ENCODE measurements at places on chromosomes 12 and 14.

DNA sequence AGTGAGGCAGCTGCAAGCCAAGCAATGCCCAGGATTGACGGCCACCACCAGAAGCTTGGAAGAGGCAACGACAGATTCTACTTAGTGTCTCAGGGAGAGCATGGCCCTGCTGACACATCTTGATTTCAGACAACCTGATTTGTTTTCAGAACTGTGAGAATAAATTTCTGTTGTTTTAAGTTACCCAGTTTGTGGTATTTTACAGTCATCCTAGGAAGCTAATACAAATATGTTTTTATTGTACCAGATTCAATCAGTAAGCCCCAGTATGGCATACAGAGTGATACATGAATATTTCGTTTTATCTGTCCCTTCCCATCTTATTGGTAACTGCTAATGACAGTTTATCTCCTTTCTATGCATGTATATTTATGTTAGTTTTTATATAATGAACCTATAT is 62.3 kb downstream of the SAMD4A start:
- no peak for DNase-seq

DNA sequence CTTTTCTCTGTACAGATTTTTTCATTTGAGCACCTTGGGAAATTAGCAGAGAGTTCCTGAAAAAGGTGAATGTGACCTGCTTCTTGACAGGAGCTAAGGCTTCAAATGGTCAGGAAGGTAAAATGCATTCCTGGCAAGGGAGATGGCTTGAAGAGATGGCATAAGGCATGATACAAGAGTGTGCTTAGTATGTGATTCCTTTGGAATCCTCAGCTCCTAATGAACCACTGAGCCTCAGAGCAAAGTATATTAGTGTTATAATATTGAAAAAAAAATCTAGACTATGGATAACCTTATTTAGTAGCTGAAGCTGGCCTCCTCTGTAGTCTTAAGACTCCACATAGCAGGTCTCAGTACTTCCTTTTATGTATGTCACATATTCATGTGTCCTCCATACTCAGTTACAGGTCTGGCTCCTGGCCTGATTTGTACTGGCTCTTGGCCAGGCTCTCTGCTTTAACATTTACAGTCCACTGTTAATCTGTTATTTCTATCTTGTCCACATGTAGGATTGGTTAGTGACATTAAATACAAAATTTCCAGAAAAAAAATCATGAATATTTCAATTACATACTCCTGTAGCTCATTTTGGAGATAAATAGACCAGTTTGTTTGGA is 17.9 kb downstream of the TOGARAM1 start:
- DNase-seq, result no peak

GRCh38 chr12:69007855-69008351 is 74.9 kb upstream of the CPM start:
- DNase-seq, result no peak

GRCh38 chr12:5966486-5967095 is 21.5 kb upstream of the ANO2 start:
- no peak for DNase-seq

DNA sequence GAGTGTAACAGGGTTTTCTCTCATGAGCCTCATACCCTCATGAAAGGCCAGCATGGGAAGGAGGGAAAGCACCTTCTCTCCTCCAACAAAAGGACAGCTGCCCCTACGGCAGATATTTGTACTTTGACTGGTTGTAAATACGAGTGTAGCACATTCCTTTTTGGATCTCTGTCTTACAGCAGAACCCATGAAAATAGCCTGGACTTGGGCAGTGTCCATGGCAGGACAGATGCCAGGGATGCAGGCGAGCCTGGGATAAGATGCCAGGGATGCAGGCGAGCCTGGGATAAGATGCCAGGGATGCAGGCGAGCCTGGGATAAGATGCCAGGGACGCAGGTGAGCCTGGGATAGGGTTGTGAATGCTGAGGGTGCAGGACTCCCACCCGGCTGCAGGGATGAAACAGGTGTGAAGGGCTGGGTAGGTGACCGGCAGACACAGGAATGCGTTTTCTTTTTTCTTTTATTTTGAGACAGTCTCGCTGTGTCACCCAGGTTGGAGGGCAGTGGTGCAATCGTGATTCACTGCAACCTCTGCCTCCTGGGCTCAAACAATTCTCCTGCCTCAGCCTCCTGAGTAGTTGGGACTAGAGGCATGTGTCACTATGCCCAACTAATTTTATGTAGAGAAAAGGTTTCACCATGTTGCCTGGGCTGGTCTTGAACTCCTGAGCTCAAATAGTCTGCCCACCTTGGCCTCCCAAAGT is 120.0 kb downstream of the BEGAIN start:
- no peak for DNase-seq

DNA sequence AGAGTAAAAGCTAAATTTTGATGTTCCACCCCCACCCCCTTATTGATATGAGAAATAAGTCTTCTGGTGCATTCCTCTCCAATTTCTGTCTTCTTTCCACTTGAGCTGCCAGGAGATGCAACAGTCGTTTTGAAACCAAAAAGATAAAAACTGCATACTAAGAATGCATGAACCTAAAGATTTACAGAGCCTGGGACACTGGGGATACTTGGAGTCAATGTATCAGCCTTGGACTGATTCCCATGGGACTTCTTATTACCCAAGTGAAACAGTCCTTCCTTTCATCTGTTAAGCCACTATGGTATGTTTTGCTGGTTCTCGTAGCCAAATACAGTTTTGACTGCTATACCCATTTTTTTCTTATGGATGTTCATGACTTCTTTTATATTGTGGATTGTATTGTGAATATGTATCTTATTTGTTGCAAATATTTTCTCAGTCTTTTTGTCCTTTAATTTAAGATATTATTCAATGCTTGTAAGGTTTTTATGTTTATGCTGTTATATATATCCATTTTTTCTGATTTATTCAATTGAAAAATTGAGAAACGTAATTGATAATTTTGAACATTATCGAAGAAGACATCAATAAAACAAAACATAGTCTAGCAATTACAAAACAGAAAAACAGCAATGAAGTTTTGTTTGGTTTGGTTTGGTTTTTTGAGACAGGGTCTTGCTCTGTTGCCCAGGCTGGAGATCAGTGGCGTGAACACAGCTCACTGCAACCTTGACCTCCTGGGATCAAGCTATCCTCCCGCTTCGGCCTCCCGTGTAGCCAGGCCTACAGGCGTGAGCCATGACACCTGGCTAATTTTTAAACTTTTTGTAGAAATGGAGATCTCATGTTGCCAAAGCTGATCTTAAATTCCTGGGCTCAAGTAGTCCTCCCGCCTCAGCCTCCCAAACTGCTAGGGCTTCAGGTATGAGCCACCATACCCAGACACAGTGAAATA is 85.4 kb upstream of the ETV6 start:
- DNase-seq, result no peak

DNA sequence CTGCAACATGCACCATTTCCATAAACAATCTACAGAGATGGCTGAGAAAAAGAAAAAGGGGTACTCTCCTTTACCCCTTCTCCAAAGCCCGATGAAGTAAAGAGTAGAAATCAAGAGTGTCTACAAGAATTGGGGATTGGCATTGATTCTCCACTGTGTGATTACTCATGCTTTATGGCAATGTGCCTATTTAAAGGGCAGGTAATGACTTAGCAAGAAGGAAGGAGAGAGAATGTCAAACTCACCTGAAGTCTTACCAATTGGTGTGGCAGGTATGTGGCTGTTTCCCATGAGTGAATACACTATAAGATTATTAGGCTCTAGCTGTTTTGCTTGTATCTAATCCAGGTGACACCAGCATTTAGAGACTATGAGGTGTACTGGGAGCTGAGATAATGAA is 275.3 kb downstream of the CCER1 start:
- no peak for DNase-seq

DNA sequence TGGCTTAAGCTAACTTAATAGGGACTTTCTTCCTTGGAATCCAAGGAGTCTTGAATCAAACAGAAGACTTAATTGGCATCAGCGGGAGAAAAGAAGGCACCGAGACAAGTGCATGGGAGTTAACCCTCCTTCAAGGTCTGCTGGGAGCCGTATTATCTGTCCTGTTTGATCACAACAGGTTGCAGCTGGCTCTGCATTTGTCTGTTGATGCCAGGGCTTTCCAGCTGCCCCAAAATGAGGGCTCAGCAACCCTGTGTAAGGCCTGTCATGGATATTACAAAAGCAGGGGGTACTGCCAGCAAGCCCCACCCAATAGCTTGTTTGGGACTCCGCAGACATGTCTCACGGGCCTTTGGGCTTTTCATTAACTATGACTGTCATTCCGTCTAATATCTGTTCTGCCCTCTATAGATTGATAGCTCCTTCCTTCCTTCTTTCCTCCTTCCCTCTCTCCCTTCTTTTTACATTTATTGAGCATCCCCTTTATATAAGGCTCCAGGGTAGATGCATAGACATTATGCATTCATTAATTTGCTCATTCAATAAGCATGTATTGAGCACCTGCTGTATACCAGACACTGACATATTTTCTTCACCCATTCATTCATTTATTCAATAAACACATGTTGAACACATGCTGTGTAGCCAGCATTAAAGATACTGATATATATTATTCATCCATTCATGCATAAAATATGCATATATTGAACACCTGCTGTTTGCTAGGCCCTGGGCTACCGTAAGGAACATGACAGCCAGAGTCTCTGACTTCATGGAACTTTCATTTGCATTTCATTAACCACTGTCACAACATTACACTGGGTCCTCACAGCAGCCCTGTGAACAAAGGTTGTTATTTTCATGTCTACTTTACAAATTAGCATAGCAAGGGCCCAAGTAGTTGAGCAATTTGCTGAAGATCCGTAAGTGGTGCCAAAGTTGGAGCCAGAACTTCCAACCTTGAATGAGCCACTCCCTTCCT is 56.2 kb downstream of the SVOP start:
- DNase-seq, result no peak

GRCh38 chr12:106211973-106212372 is 35.8 kb downstream of the CKAP4 start:
- DNase-seq, result no peak

- no peak for DNase-seq
Observed at GRCh38 chr14:51293912-51294389, 53.9 kb downstream of the TMX1 start.

DNA sequence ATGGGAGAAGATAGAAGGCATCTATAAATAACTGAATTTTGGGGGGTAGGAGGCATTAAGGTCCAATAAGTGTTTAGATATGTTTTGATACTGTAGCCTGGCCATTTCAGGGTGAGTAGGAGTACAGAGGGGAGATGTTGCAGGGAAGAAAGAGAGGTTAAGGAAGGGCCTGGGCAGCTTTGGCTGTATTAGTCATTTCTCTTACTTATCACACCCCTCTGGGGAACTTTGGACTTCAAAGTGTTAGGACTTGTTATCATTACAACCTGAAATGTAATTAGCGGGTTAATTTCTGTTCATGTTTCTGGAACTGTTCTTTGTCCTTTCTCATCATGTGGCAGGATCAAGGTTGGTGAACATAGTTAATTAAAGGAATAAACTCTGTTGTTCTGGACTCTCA is 40.3 kb downstream of the SUSD6 start:
- no peak for DNase-seq

DNA sequence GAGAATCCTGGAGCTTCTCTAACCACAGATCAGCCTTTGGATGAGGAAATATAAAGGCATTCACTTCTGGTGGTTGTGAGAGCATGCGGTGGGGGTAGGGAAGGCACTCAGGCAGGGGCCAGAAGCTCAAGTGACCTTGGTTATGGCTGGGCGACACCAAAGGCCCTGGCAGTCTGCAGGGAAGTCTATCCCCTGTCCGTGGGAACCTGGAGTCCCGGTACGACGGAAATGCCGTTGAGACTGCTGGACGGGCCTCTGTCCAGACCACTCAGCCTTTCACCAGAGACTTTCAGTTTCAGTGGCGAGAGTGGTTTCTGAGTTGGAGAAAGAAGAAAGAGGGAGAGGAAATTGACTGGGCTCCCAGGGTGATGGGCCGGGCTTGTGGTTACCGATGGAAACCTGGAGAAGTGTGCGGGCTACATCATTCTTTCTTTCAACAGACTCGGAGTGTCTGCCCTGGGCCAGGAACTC is 20.9 kb downstream of the ISCA2 start:
- DNase-seq, result no peak

- no peak for DNase-seq
Observed at GRCh38 chr12:66137937-66138336, 7.4 kb upstream of the LLPH start.

DNA sequence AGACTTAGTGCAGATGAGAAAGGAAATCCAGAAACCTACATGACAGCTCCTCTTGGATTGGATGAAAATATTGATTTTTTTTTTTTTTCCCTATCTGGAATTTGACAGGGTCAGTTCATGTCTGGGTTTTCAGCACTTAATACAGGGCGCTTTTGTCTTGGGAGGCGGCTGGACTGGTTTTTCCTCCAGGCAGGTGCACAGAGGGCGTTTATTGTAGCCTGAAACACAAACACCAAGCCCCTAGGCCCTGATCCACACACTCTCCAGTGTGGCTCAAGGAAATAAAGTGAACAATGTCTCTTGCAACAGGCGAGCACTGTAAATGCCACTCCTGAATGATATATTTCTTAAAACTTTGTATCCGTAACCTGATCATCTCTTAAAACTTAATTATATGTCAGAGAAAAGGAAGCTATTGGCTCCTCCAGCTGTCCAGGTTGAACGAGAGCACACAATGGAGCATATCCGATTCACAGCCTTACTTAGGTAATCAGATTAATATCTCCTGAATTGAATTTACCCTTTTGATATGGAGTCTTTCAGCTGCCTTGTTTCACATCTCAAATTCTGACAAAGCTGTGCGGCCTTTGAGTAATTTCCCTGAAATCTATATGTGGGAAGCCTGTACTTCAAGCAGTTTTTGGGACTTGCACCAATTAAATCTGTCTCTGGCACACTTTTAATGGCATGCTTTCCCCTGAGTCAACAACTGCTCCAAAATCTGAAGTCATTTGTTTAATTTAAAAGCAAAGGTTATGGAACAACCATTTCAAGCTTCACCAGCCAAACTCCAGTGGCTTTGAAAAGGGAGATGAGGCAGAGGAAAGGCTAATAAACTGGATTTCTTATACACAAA is 485.7 kb downstream of the ZFP36L1 start:
- DNase-seq, result no peak

DNA sequence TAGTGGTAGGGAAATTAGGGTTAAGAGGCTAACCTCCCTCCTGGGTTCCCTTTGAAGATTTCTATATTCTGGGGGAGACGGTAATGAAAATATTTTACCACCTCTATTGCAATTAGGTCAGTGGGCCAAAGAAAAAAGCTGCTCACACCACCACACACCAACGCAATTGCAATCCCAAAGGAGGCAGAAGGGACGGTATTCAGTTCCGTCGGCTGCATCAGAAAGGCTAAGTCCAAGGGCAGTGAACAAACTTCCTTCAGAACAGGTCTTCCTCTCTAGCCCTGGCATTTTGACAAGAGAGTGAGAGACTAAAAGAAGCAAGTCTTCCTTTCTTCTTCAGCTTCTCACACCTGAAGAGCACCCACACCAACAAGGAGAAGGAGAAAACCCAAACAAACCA is 51.2 kb downstream of the OTX2 start:
- no peak for DNase-seq
